ENCODE measurements at places on chromosomes 6 and 20.
A peak's percentile ranks its signal among the peaks of the same experiment; 100 is the strongest.

GRCh38 chr20:39144757-39145156 lies 182.6 kb downstream of the DHX35 start:
- DNase-seq: no peak

GRCh38 chr6:36964349-36964748 lies 9.8 kb downstream of the PI16 start:
- no peak for DNase-seq

DNA sequence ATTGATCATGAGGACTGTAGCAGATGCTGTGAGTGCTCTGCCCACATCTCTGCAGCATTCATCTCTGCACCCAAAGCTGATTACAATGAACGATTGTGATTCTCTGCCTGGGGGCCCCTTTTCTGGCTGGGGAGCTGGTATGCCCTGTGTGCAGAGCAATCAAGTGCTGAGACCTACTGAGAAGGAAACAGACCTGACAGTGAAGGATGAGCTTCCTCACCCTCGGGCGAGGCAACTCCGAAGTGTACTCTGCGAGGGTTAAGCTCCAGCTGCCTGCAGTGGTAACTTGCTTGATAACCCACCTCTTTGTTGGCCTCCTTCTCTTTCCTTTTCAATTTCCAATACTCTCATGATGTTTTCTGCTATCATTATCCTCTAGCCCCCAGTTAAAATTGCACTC lies 289.7 kb upstream of the RNF24 start:
- DNase-seq: no peak

- no peak for DNase-seq
Observed at GRCh38 chr20:25745738-25746137, 49.1 kb upstream of the ZNF337 start.

GRCh38 chr6:1477432-1478090 lies 88.2 kb downstream of the FOXF2 start:
- DNase-seq: no peak

- no peak for DNase-seq
Observed at GRCh38 chr6:7787137-7787608, 61.3 kb downstream of the BMP6 start.

DNA sequence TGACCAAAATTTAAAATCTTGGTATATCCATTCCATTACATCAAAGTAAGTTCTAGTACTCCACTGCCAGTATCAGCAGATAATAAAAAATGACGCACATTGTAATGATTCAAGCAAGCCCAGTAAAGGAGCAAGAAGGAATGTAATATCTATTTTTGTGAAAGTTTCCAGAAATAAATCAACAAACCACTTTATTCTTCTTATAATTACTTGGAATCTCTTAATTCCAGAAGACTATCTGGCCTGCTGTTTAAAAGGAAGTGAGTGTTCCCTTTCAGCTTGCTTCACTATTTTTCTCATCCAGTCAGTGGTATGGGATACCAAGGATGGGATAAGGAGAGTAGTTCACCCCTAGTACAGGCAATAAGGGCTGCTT lies 42.2 kb upstream of the DSE start:
- no peak for DNase-seq

- DNase-seq: no peak
Observed at GRCh38 chr6:106895703-106896040, 78.9 kb downstream of the CD24 start.

GRCh38 chr6:159998538-159998937 lies 29.7 kb downstream of the IGF2R start:
- no peak for DNase-seq

- no peak for DNase-seq
Observed at GRCh38 chr6:101711518-101711917, 318.0 kb downstream of the GRIK2 start.

DNA sequence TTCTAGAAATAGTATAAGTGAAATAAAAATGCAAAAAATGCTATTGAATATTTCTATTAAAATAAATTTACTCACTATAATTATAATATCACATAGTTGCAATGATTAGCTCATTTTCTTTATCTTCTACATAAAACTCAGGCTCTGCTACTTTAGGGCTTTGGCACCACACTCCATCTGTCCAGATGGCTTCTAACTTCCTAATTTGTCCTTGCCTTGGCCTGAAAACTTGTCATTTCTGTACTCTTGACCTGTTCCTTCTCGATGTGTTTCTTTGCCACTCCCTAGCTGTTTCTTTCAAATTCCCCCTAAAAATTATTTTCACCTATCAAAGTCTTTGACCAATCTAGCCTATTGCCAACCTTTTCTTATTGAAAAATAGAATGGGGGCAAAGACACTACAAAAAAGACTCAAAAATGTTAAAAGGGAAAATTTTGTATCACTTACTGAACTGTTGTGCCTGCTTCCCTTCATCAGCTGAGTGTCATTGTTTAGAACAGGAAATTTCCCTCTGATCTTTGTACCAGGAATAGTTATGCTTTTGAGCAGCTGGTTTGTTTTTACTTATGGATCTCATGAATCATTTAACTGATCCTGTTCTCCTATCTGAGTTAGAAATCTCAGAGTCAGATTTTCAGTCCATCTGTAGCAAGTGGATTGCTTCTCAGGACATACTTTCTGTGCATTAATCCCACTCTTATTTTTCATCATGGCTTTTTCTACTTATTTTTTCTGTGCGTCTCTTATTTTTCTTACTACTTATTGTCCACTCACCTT lies 279.2 kb upstream of the CNR1 start:
- DNase-seq: no peak

- DNase-seq: peak; percentile 43
Observed at GRCh38 chr20:62929051-62929538, 2.8 kb upstream of the DIDO1 start.

GRCh38 chr6:89597988-89598387 lies 40.6 kb downstream of the LYRM2 start:
- no peak for DNase-seq

DNA sequence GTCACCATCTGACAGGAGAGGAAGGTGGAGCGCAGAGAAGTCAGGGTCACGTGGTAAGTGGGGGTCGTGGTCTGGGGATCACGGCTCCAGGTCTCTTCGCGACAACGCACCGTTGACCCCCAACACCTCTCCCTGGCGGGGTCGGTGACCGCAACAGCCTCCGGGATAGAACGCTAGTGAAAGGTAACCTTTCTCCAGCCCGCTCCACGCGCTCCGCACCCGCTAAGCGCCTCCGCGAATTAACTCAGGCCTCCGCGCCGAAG lies 600 bp upstream of the SYNJ2 start:
- DNase-seq: no peak

GRCh38 chr6:54491431-54491830 lies 183.2 kb downstream of the TINAG start:
- DNase-seq: no peak

DNA sequence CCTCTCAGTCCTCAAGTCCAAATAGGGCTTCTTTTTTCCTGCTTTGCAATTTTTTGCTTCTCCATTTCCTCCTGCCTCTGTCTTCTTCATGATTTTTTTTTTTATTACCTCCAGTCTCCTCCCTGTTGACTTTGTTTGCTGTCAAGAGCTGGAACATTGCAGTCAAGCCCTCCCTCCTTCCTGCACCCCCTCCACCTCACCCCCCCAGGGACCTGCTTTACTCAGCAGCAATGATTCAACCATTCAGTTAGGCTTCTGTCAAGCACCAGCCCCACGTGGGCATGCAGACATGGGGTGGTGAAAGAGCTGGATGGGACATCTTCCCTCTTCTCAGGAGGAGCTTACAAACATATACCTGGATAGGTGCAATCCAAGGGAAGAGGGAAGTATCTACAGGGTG lies 142.4 kb downstream of the LRFN2 start:
- no peak for DNase-seq

DNA sequence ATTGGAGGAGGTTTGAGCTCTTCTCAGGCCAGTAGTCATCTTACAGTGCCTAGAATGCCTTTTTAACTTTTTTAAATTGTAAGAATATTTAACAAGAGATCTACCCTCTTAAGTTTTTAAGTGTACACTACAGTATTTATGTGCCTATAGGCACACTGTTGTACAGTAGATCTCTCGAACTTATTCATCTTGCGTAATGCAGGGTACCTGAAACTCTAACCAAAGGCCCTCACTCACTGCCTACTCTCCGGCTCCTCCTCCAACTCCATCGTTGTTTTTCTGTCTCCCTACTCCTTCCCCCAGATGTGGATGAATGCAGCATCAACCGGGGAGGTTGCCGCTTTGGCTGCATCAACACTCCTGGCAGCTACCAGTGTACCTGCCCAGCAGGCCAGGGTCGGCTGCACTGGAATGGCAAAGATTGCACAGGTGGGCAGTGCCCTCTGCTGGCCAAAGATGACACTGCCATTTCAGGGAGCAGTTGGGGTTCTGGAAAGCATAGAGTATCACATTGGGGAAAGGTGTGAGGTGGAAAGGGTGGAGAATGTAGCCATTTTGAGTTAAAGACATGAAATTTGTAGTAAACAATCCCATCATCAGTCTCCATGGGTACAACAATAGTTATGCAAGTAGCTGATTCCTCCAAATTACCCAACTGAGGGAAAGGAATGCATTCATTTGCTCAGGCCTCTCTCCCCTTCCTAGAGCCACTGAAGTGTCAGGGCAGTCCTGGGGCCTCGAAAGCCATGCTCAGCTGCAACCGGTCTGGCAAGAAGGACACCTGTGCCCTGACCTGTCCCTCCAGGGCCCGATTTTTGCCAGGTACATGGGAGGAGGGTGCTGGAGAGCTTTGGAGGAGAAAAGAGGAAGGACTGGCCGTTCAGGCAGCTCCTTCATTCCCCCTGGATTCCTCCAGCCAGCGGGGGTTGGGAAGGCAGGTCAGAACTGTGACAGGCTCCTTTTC lies 18.4 kb upstream of the ZNF76 start:
- peak; percentile 56 for DNase-seq

- DNase-seq: no peak
Observed at GRCh38 chr6:70680396-70680795, 12.7 kb downstream of the SMAP1 start.

All from naive B cell (primary cell).